ENCODE measurements at places on chromosomes 6 and 20. TPM values are rescaled to one million over a fixed set of nuclear protein-coding genes. Genes with fewer than 3 reads are reported as not detected.

The OR2H1 gene
- 1.1 TPM for total RNA-seq

DNA sequence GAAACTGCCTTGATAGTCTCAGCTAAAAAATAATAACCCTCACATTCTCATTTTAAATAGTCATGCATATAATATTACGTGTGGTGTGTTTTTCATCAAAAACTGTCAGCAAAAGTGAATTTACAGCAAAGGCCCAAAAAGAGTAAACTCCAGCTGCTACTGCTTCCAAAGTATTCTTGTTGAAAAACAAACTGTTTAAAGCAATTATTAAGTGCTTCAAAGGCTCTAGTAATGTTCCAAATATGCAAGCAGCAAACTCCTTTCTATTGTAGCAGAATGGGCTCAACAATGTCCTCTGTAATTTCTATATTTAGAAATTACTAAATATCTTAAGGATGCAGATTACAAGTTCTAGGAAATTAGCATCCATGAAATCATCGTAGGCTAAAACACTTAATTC lies 280.0 kb upstream of the TBX18 start:
- H3K4me1 ChIP-seq, result no peaks in the 10 kb centered on the region
- H3K4me3 ChIP-seq, result no peak overlapping the region
- H3K27ac ChIP-seq, result no peak overlapping the region
- H3K27me3 ChIP-seq, result no peaks in the 10 kb centered on the region
- no peak for DNase-seq
- H3K36me3 ChIP-seq, result no peaks in the 10 kb centered on the region

GRCh38 chr20:13121840-13122515 lies 99.1 kb upstream of the ISM1 start:
- no peak overlapping the region for H3K4me3 ChIP-seq
- H3K36me3 ChIP-seq, result no peaks in the 10 kb centered on the region
- no peak overlapping the region for H3K27ac ChIP-seq
- no peak for DNase-seq
- H3K4me1 ChIP-seq, result no peaks in the 10 kb centered on the region

DNA sequence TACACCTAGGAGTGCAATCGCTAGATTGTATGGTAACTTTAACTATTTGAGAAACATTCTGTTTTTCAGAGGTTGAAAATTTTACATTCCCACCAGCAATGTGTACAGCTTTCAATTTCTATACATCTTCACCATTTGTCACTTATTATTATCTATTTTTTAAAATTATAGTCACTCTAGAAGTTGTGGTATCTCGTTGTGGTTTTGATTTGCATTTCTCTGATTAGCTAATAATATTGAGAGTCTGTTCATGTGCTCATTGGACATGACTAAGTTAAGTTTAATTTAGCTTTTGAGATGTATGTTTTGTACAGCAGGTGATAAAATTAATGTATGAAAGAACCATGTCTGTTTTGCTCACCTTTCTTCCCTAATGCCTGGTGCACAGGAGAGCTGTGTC lies 34.8 kb upstream of the PLCB1 start:
- no peak overlapping the region for H3K27ac ChIP-seq
- no peaks in the 10 kb centered on the region for H3K36me3 ChIP-seq
- H3K27me3 ChIP-seq, result no peaks in the 10 kb centered on the region
- DNase-seq, result no peak
- no peak overlapping the region for H3K4me3 ChIP-seq

The STK35 gene
- 24.2 TPM for total RNA-seq

- no peak overlapping the region for H3K27ac ChIP-seq
- H3K27me3 ChIP-seq, result no peaks in the 10 kb centered on the region
- DNase-seq, result no peak
- no peak overlapping the region for H3K4me3 ChIP-seq
- no peaks in the 10 kb centered on the region for H3K36me3 ChIP-seq
- H3K4me1 ChIP-seq, result peaks cover 4% of the 10 kb centered on the region
Measured at GRCh38 chr20:4061987-4062386, 46.6 kb upstream of the RNF24 start.

All from prostate gland (tissue), 2 donors.